ENCODE measurements at places on chromosomes 16 and 17. TPM values are rescaled to one million over a fixed set of nuclear protein-coding genes. Genes with fewer than 3 reads are reported as not detected.
A peak's percentile ranks its signal among the peaks of the same experiment; 100 is the strongest.

GRCh38 chr16:84614073-84614459 lies 3.8 kb downstream of the COTL1 start:
- H3K36me3 ChIP-seq: no peaks in the 10 kb centered on the region
- peak overlapping the region; percentile 32 for H3K27ac ChIP-seq
- DNase-seq: no peak
- no peaks in the 10 kb centered on the region for H3K27me3 ChIP-seq
- no peak overlapping the region for H3K4me3 ChIP-seq

- no peak overlapping the region for H3K27ac ChIP-seq
- no peaks in the 10 kb centered on the region for H3K27me3 ChIP-seq
- no peaks in the 10 kb centered on the region for H3K36me3 ChIP-seq
- H3K4me1 ChIP-seq: peaks cover 3% of the 10 kb centered on the region
- H3K4me3 ChIP-seq: no peak overlapping the region
These were observed 12.5 kb upstream of the SPHK1 start for GRCh38 chr17:76371656-76372628.

DNA sequence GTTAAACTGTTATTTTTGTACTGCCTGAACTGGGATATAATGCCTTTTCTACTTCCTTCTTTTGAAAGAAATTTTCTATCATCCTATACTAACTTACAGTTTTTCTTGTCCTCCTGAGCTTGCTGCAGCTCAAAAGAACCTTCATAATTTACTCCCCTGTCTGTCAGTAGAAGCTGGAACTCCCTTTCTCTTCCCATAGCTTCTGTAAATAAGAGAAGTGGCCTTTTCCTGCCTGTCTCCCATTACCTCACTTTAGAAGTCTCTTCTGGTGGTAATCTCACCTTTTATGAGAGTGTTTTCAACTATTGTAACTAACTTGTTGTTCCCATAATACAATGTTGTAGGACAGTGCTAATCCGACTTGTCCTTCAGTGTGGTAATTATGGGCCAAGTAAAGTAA lies 246.7 kb upstream of the TBX2 start:
- no peaks in the 10 kb centered on the region for H3K27me3 ChIP-seq
- no peak overlapping the region for H3K4me3 ChIP-seq
- no peak for DNase-seq
- H3K36me3 ChIP-seq: no peaks in the 10 kb centered on the region

- no peak for DNase-seq
- no peaks in the 10 kb centered on the region for H3K36me3 ChIP-seq
These were observed 119.6 kb upstream of the CHMP6 start for GRCh38 chr17:80872001-80872500.

DNA sequence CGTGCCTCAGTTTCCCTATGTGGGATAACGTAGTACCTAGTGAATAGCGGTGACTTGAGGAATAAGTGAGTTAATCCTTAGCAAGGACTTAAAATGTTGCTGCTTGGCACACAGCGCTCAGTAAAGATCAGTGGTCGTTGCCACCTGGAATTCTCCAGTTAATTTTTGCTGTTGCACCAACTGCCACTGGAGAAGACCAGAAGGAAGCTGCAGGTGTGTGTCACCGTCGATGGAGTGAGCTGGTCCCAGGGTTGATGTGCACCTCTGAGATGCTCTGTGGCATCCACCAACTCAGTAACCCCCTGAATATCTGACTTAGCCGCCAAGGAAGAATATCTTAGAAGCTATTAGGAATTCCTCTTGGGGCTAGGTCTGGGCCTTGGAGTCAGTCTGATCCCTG lies 4.1 kb downstream of the ABCC1 start:
- no peaks in the 10 kb centered on the region for H3K4me1 ChIP-seq
- H3K4me3 ChIP-seq: no peak overlapping the region
- no peak for DNase-seq
- no peak overlapping the region for H3K27ac ChIP-seq

- no peaks in the 10 kb centered on the region for H3K36me3 ChIP-seq
- no peaks in the 10 kb centered on the region for H3K4me1 ChIP-seq
- no peak overlapping the region for H3K4me3 ChIP-seq
These were observed 6.8 kb downstream of the ZG16B start for GRCh38 chr16:2836646-2837508.

GRCh38 chr16:81280393-81280792 lies 34.4 kb upstream of the GAN start:
- H3K4me3 ChIP-seq: no peak overlapping the region
- H3K4me1 ChIP-seq: no peaks in the 10 kb centered on the region
- DNase-seq: peak; percentile 7
- H3K27ac ChIP-seq: no peak overlapping the region

- no peak overlapping the region for H3K27ac ChIP-seq
- H3K36me3 ChIP-seq: peaks cover 16% of the 10 kb centered on the region
- peak; percentile 39 for DNase-seq
- H3K4me1 ChIP-seq: no peaks in the 10 kb centered on the region
- no peak overlapping the region for H3K4me3 ChIP-seq
These were observed 23.8 kb downstream of the EZH1 start for GRCh38 chr17:42720996-42721583.

DNA sequence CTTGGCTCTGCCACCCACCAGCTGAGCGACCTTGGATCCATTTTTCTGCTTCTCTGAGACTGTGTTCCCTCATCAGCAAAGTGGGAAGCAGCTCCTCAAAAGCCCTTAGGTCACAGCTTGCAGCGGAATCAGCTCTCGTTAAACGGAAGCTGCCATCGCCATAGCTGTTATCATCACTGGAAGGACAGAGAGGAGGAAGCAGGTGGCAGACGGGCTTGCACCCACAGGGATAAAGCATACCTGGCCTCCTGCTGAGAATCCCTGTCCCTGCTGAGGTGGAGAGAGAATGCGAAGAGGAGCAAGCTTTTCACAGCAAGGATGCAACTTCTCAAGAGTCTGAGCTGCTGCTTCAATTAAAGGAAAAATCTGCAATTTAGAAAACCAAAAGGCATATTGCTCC lies 106.6 kb downstream of the CLEC16A start:
- H3K27ac ChIP-seq: no peak overlapping the region
- no peaks in the 10 kb centered on the region for H3K27me3 ChIP-seq
- DNase-seq: no peak
- peaks cover 5% of the 10 kb centered on the region for H3K4me1 ChIP-seq
- H3K36me3 ChIP-seq: no peaks in the 10 kb centered on the region
- no peak overlapping the region for H3K4me3 ChIP-seq

- no peak overlapping the region for H3K27ac ChIP-seq
- DNase-seq: no peak
- H3K4me3 ChIP-seq: no peak overlapping the region
- no peaks in the 10 kb centered on the region for H3K4me1 ChIP-seq
These were observed 408.6 kb downstream of the SOX9 start for GRCh38 chr17:72529386-72529785.

DNA sequence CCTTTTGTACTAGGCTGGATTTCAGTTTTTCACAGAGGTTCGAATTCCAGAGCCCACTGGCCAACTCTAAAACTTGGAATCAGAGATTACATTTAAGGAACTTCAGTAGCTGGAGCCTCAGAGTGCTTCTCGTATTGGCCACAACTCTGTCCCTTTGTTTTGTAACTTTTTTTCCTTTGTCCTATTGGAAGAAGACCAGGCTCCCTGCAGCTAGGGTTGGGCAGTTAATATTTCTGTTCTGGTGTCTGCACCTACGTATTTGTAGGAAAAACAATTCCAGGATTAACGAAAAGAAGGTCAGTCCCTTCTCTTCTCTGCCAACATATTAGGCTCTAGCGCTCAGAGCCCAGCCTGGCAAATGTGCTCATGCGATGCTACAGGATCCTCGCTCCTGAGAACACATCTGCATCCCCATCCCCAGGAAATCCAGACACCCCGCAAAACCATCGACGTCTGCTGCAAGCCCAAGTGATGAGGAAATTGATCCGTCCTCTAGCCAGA lies 1.9 kb downstream of the CDH11 start:
- no peaks in the 10 kb centered on the region for H3K36me3 ChIP-seq
- H3K4me3 ChIP-seq: peak overlapping the region; percentile 12
- H3K27me3 ChIP-seq: peaks cover 3% of the 10 kb centered on the region
- H3K4me1 ChIP-seq: peaks cover 4% of the 10 kb centered on the region
- no peak for DNase-seq

- no peaks in the 10 kb centered on the region for H3K27me3 ChIP-seq
- no peak for DNase-seq
- no peak overlapping the region for H3K4me3 ChIP-seq
- no peak overlapping the region for H3K27ac ChIP-seq
These were observed 37.2 kb downstream of the HAPSTR1 start for GRCh38 chr16:9128346-9129342.

GRCh38 chr17:45437465-45438283 lies 5.0 kb upstream of the ARHGAP27 start:
- no peak overlapping the region for H3K4me3 ChIP-seq
- H3K27me3 ChIP-seq: no peaks in the 10 kb centered on the region
- DNase-seq: no peak

- peak; percentile 57 for DNase-seq
- peaks cover 29% of the 10 kb centered on the region for H3K27me3 ChIP-seq
- H3K36me3 ChIP-seq: no peaks in the 10 kb centered on the region
- H3K4me3 ChIP-seq: no peak within 1 kb of the TSS
- no peaks in the 10 kb centered on the region for H3K4me1 ChIP-seq
- no peak within 1 kb of the TSS for H3K27ac ChIP-seq
These were observed at the start of gene BEAN1 for GRCh38 chr16:66427036-66427860. Gene BEAN1 (plus strand): TSS chr16:66427295. CDS start chr16:66437677, 10,382 bp downstream.

GRCh38 chr16:67199011-67199807 lies at the start of gene ELMO3:
Gene ELMO3 (plus strand): TSS chr16:67199131. CDS start chr16:67199327, 196 bp downstream.
- no peaks in the 10 kb centered on the region for H3K27me3 ChIP-seq
- H3K27ac ChIP-seq: peak within 1 kb of the TSS; percentile 50
- peaks cover 28% of the 10 kb centered on the region for H3K4me1 ChIP-seq
- no peak within 1 kb of the TSS for H3K4me3 ChIP-seq
- peaks cover 43% of the 10 kb centered on the region for H3K36me3 ChIP-seq

DNA sequence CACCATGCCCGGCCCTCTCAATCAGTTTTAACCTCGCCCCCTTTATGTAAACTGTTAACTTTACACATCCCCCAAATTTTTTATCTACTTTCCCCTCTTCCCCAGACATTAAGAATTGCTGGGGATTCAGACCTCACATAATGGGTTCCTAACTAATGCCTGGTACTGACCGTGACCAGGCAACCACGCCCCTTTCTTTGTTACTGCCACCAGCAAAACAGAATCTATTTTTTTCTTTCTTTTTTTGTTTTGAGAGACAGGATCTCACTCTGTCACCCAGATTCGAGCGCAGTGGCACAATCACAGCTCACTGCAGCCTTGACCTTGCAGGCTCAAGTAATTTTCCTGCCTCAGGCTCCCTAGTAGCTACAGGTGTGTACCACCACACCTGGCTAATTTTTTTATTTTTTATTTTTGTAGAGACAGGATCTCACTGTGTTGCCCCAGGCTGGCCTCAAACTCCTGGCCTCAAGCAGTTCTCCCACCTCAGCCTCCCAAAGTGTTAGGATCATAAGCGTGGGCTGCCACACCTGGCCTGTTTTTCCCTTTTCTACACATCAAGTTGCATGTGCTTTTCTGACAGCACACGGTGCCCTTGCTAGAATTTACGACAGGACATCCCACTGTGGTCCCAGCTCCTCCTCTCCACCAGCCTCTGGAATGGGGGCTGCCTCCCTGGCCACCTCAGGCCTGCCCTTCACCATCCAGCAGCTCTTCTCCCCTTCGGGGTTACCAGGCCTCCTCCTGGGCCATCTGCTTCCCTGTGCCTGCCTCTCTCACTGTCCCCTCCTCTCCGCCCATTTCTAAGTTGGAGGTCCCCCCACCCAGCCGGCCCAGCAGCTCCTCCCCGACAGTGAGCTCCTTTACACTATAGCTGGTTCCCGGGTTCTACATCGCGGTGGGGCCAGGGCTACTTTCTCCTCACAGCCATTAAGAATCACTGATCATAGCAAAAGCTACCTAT lies 10.8 kb downstream of the CPNE2 start:
- no peak overlapping the region for H3K27ac ChIP-seq
- H3K27me3 ChIP-seq: no peaks in the 10 kb centered on the region
- no peaks in the 10 kb centered on the region for H3K36me3 ChIP-seq
- no peak overlapping the region for H3K4me3 ChIP-seq

GRCh38 chr17:32102172-32102571 lies 40.1 kb upstream of the RHOT1 start:
- no peak overlapping the region for H3K4me3 ChIP-seq
- no peaks in the 10 kb centered on the region for H3K36me3 ChIP-seq
- no peaks in the 10 kb centered on the region for H3K4me1 ChIP-seq
- no peak overlapping the region for H3K27ac ChIP-seq
- no peak for DNase-seq

- H3K36me3 ChIP-seq: no peaks in the 10 kb centered on the region
- H3K27ac ChIP-seq: peak overlapping the region; percentile 67
- peaks cover 16% of the 10 kb centered on the region for H3K4me1 ChIP-seq
- peak overlapping the region; percentile 41 for H3K4me3 ChIP-seq
- H3K27me3 ChIP-seq: no peaks in the 10 kb centered on the region
These were observed 45.9 kb downstream of the SOCS3 start for GRCh38 chr17:78313735-78314648.

GRCh38 chr16:10297341-10298006 lies 88.4 kb upstream of the ATF7IP2 start:
- peak; percentile 52 for DNase-seq
- H3K27me3 ChIP-seq: no peaks in the 10 kb centered on the region
- no peak overlapping the region for H3K27ac ChIP-seq
- no peaks in the 10 kb centered on the region for H3K36me3 ChIP-seq
- H3K4me3 ChIP-seq: no peak overlapping the region

DNA sequence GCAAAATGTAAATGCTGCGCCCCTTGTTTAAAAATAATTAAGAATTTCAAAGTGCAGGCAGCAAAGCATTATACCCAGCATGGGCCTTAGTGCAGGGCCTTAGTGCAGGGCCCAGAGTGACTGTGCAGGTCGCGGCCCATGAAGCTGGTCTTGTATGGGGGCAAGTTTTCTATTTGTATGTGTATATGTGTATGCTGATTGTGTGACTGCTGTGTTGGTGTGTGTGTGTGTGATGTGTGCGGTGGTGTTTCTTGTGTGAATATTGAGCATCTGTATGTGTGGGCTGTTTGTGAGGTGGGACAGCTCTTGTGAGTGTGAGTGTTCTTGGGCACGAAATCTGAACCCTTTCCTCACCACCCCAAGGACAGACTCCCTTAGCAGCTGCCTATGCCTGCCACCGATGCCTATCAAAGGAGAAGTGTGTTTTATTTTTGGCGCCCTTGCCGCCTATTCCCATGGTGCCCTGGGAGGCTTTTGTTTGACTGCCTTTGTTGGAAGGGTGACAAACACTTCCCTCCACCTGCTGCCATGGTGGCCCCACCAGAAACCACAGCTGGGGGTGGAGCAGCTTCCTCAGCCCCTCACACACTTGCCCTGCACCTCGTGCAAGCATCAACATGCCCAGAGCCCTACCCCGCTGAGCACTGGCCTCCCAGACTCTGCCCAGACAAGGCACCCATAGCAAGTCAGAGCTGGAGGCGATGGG lies 18.0 kb downstream of the CCR7 start:
- no peak overlapping the region for H3K27ac ChIP-seq
- H3K4me1 ChIP-seq: peaks cover 3% of the 10 kb centered on the region
- no peaks in the 10 kb centered on the region for H3K27me3 ChIP-seq
- no peak overlapping the region for H3K4me3 ChIP-seq

- DNase-seq: no peak
- H3K4me1 ChIP-seq: no peaks in the 10 kb centered on the region
- no peak overlapping the region for H3K27ac ChIP-seq
- H3K4me3 ChIP-seq: no peak overlapping the region
- no peaks in the 10 kb centered on the region for H3K27me3 ChIP-seq
- no peaks in the 10 kb centered on the region for H3K36me3 ChIP-seq
These were observed 31.3 kb downstream of the PHLPP2 start for GRCh38 chr16:71693164-71693563.

Gene GLTPD2
- total RNA-seq: 0.35 TPM

Gene KRTAP4-12
- not detected for total RNA-seq

Gene KRTAP3-2
- not detected for total RNA-seq

Gene SOST
- total RNA-seq: 0.09 TPM

Gene ABI3
- 18.3 TPM for total RNA-seq

Gene MYH2
- not detected for total RNA-seq

Gene VPS4A
- total RNA-seq: 38.6 TPM

Gene IGF2BP1
- total RNA-seq: 1.3 TPM

Gene UBFD1
- total RNA-seq: 52.8 TPM

Gene TP53TG3C
- not detected for total RNA-seq

Gene KRT20
- not detected for total RNA-seq

Gene SDK2
- 2.4 TPM for total RNA-seq

Gene DNASE1L2
- total RNA-seq: 0.88 TPM

Measured in kidney (tissue), 22 donors.